ENCODE measurements at places on chromosomes 3 and 15.

- no peak for DNase-seq
These were observed 92.5 kb downstream of the LIPC start for GRCh38 chr15:58524247-58524646.

DNA sequence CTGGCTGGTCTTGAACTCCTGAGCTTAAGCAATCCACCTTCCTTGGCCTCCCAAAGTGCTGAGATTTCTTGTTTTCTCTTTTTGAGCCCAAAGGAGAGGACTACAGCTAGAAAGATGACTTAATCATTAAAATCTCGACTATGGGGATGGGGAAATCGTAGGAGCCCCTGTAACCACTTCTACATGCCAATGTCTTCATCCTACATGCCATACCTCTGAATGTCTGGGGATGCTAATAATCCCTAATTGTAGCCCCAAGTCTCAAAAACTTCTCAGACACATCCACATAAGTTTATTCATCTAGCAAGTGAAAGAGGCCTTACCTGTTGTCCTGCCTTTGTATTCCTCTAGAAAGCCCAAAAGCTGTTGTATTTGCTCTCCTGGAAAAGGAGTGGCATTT is 3.7 kb upstream of the RHOV start:
- DNase-seq = no peak

DNA sequence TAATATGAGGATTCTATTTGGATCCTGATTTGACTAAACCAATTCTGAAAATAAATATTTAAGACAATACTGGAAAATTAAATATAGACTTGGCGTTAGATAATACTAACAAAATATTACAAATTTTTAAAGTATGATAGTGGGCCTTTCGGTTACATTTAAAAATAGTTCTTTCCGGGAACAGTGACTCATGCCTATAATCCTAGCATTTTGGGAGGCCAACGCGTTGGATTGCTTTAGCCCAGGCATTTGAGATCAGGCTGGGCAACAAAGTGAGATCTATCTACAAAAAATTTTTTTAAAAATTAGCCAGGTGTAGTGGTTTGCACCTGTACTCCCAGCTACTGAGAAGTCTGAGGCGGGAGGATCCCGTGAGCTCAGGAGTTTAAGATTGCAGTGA is 30.3 kb upstream of the GADL1 start:
- DNase-seq = no peak

- DNase-seq = no peak
These were observed 435.2 kb upstream of the DPPA4 start for GRCh38 chr3:109772520-109772919.

DNA sequence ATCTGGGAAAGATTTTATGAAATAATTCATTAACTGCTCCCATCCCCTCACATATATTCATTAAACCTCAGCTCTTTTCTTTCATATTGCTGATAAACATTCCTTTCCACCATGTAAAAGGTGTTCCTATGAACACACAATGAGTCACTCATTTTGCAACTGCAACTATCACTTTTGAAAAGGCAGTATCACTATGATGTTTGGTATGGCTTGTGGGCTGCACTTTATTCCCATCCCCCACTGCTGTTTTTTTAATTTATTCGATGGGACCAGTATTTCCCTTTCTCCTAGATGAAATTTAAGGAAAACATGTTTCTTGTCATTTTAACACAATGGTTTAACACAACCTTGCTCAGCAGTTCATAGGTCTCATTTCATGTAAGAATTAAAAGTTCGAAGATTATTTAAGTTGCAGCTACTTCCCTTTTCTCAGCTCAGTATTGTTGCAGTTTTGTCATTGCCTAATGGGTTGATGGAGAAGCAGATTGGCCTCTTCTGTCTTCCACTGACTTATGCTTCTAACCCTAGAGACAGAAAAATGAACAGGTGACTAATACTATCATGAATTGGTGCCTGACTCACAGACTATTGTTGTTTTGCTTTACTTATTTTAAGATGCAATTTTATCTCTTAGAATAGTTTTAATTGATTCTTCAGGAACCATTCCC is 280.3 kb downstream of the ZPLD1 start:
- no peak for DNase-seq

GRCh38 chr3:191680989-191681597 is 220.1 kb downstream of the PYDC2 start:
- no peak for DNase-seq

GRCh38 chr3:164190566-164190965 is 887.7 kb downstream of the SI start:
- no peak for DNase-seq

DNA sequence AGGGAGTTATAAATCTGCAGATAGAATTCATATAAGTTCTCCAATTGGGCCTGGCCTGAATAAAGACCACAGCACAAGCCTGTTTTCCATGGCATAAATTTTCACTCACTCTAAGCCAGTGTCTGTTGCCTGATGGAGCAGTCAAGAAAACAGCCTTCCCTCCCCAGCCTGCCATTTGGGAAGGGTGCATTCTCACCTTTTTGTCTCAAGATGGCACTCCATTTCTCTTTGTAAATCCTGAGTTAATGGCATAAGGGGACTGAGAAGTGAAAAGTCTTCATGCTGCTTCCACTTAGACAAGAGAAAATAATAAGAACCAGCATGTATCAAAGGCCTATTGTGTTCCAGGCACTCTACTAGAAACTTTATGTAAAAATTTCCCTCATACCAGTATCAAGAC is 115.6 kb upstream of the MANF start:
- DNase-seq = no peak
